Stimulated activated CD8-positive, alpha-beta memory T cell treated with anti-CD3 and anti-CD28 coated beads, Interleukin-15, amount 100 ng/mL, for 4 hours (primary cell): ENCODE measurements at places on chromosomes 4 and X.

DNA sequence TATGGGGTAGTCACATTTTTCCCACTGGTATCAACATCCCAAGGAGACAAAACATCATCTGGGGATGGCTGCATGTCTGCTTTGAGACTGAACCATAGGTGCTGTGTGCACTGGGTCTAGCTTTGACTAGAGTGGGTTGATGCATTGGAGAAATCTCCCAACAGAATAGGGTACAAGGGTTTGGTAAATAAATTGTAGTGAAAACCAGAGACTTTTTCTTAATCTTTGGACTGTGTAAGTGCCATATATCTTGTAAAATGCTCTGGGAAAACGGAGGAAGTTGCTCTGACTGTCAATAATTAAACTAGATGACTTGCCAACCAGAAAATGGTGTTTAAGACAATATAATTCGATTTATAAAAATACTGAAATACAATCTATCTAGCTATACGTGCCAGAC lies 1064.0 kb upstream of the SLIT2 start:
- DNase-seq: no peak

- no peak for DNase-seq
Measured at GRCh38 chr4:84962102-84962501, 4.4 kb downstream of the WDFY3 start.

DNA sequence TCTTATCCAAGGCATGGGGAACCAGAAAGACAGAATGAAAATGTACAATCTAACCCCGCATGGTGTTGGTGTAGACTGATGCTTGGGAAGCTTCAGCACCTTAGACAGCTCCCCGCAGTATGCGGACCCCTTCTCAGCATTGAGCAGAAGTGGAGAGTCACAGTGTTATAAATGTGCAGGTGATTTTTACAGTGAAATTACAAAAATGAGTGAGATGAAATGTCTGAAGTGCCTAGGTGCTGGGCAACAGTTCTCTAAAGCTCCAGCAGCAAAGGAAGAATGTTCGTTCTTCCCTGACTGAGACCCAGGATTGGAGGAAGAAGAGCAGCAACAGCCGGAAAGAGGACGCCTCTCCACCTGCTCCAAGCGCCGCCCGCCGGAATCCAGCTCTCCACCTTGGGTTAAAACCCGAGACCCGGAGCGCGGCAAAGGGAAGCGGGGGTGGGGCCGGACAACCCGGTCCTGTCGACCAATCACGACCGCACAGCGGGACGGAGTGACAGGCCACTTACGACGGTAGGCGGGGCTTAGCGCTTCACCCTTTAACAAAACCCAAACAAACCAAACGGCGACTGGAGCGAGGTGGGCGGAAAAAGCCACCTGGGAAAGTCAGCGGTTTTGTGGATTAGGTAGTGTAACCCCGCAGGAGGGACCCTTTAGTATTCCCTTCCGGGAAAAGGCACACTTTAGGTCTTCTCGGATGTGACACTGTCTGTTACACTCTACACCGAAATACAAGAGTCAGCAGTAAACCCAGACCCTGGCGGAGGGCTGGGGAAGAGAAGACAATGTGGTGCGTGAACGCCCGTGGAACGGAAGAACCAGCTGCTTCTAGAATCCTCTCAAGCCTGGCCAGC lies at the start of gene GLRA3:
GLRA3 (minus strand) TSS at position 403 of the 857 bp plus-strand sequence. CDS start 436 bp downstream, outside the sequence.
- no peak for DNase-seq

DNA sequence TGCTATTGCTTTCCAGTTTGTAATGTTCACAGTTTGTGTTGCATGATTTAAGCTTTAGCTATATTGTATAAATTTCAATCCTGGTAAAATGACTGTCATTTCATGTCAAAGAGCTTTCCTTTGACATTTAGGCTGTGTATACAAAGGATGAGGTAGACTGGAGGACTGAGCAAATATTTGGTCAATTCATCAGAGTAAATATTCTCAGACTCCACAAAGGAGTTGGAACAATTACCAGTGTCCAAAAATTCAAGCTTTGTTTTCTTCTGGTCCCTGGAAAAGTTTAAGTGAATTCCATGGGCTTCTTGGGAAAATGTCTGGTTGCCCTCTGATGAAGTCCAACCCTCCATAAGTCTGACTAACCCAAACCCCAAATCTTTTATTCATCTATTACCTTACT lies 682.4 kb downstream of the DACH2 start:
- no peak for DNase-seq

DNA sequence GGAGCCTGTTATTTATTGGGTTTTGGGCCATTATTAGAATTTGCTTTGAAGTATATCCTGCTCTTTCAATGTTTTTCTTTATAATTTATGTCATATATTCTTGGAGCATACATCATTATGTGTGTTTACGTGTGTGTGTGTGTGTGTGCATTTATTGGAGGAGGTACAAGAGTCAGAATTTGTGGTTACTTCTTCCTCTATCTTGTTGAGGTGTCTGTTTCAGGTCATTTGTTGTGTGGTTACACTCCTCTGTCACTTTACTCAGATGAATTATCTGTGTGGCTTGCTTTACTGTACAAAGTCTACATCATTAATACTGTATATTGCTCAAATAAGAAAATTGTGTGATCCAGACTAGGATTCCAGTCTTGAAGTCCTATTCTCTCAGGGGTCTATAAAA lies 1957.4 kb upstream of the TENM3 start:
- DNase-seq: no peak

GRCh38 chr4:95106408-95106928 lies 348.7 kb downstream of the BMPR1B start:
- DNase-seq: no peak

GRCh38 chr4:7311205-7311604 lies 118.9 kb downstream of the SORCS2 start:
- no peak for DNase-seq

DNA sequence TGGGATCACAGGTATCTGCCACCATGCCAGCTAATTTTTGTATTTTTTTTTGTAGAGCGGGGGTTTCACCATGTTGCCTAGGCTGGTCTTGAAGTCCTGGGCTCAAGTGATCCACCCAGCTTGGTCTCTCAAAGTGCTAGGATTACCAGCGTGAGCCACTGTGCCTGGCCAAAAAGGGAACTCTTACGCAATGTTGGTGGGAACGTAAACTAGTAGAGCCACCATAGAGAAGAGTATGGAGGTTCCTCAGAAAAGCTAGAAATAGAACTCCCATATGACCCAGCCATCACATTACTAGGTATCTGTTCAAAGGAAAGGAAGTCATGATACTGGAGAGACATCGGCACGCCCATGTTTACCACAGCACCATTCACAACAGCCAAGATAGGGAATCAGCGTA lies 85.9 kb downstream of the PRKX start:
- no peak for DNase-seq

- no peak for DNase-seq
Measured at GRCh38 chrX:67587946-67588624, 44.3 kb downstream of the AR start.

DNA sequence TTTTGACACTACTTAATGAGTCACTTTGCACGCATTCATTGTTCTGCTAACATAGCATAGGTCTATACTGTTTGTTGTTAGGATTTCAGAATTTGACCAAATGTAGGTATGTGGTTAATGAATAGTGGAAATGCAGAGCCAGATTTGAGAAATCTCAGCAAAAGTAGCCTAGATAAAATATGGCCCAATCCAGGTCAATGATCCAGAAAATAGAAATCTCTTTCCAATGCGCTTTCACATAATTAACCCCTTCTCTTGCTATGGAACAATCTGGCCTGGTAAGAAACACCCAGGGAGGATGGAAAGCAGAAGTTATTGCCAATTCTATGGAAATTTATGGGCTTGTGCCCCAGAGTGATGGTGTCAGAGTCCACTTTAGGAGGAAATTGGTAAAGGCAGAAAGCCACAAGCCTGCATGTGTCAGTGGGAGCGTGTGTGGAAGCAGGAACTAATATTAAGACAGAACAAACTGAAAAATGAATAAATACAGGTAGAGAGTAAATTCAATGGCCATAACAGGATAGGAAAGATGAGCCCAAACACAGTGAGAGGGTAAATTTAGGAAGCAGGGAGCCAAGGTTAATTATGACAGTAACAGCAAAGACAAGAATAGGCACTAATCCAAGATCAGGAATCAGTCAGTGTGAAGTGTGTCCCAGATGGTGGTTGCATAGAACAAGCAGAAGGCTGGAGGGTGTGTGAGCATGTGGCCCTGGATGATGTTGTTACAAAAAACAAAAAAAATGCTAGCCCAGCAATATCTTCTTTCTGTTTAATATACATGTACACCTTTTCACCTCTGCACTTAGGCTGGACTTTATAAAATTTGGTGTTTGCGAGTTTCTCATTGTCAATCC lies 102.9 kb downstream of the SYTL5 start:
- DNase-seq: no peak

DNA sequence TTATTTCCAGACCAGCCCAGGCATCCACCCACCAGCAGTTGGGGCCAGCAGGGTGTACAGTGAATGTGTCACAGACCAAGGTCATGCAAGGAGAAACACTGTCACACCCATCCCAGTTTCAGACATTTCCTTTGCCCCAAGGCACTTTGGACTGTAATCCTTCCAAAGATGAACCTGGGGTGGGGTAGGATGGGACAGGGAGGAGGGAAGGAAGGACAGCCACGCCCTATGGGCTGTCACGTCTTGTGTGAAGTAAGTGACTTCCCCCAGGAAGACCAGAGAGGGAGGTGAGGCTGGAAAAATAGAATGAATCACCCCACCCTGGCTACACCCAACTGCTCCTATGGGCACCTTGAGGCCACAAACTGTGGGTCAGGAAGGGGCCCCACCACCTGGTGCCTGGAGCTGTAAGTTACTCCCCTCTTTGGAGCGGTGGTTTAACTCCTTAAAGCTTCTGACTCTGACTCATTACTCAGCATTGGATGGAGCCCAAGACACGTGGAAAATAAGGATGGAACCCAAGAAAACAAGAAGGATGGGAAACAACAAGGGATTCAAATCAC lies 349.9 kb upstream of the KLF3 start:
- DNase-seq: no peak

DNA sequence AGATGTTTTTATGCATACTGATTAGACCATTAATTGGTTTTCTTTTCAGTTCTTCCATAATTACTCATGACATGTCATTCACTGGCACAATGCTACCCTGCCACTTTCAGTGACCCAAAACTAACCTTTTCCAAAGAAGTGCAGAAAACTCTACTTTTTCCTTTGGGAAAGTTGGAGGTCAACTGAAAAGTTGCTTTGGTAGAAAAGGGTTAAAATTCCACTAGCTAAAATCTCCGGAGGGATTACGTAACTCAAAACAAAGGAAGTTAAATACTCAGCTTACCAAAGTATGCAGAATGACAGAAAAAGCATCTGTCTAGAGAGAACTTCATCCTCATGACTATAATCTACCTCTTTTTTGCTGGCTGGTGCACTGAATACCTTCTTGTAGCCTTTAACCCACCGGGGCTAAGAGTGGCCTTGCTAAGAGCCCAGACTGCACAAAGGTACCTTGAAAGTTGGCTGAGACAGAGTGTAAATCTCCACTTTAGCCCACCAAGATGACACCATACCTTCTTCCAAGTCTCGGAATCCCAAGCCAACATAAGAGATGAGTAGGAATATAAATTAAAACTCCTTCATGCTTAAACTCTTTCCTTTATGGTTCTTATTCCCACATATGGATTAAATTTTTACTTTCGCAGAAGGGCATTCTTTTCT lies 1099.5 kb upstream of the INTU start:
- no peak for DNase-seq

- DNase-seq: no peak
Measured at GRCh38 chrX:151488677-151489076, 74.8 kb upstream of the PASD1 start.

GRCh38 chr4:109131559-109131958 lies 170.9 kb downstream of the COL25A1 start:
- DNase-seq: no peak

GRCh38 chrX:30312858-30313257 lies 3.7 kb upstream of the NR0B1 start:
- no peak for DNase-seq

GRCh38 chr4:158397781-158398180 lies 123.9 kb upstream of the RXFP1 start:
- DNase-seq: no peak

DNA sequence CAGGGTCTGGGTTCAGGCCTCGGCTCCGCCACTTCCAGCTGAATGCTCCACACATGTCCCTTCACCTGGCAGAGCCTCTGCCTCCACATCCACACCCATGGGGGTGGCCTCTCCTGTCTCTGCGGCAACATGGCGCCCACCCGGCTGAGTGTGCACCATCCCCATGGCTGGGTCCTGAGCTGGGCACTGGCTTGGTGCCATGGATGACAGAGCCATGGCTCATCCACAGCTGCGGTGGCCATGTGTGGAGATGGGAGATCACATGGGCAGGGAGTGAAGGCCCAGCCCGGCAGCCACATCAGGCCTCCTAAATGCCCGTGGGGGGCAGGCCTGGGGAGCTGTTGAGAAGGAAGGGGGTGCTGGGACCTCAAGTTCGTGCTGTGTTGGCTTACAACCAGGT lies 213.7 kb downstream of the AFAP1 start:
- no peak for DNase-seq

- DNase-seq: no peak
Measured at GRCh38 chr4:153260132-153260531, 55.9 kb downstream of the TRIM2 start.

GRCh38 chrX:43898406-43899035 lies 16.3 kb upstream of the MAOB start:
- no peak for DNase-seq

DNA sequence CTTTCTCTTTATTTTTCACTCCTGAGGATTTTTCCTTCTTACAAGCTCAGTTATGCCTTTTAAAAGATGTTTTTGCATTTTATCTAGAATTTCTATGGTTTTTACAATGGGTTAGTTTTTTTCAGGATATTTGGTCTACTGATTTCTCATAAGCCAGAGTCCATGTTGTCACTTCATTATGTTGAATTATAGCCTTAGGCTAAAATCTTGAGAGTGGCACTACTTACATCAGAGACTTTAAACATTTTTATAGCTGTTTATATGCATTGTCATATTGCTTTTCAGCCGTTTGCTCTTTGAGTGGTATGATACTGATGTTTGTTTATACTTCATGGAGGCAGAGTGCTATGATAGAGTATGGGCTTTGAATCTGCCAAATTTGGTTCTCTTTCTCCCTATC lies 36.4 kb downstream of the CXorf58 start:
- no peak for DNase-seq

DNA sequence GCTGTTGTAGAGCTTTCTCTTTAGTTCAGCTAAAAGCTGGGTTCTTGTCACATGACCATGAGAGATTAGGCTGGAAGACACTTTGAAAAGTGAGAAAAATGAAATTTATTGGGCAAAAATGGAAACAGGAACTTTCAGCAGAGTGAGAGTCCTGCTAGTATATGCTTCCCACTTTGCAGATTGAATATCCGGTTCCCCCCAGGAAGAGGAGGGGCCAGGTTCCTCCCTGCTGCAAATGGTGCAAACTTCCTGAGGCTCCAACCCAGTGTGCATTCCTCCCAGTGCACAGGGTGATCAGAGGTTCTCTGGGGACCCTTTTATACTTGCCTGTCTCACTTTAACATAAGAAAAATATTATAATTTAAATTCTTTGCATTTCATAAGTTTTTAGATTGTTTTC lies 119.9 kb upstream of the SPIN4 start:
- no peak for DNase-seq

GRCh38 chr4:113293043-113293560 lies 243.6 kb downstream of the ANK2 start:
- DNase-seq: no peak
